Muscle of leg (tissue), 16 donors: ENCODE measurements at places on chromosomes 1 and 21. TPM values are rescaled to one million over a fixed set of nuclear protein-coding genes. Genes with fewer than 3 reads are reported as not detected.

- DNase-seq: no peak
Measured at GRCh38 chr1:97640677-97641076, 280.2 kb downstream of the DPYD start.

DNA sequence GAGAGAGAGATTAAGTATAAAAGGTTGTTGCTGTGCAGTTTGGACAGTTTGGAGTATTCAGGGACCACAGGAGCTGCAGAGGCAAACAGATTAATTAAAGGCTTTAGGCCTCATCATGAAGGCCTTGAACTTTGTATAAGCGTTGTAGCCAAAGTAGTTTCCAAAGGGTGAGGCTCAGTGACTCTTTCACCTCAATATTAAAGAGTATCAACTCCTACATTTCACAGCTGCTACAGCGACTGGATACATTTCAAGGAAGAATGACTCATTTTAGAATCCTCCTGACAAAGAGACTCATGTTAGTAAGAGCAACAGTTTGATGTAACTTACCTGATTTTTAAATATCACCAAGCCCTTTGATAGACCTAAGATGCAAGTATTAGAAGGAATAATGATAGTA, 355.5 kb downstream of the HLX start:
- DNase-seq: peak; percentile 84

- no peak for DNase-seq
Measured at GRCh38 chr21:46425571-46425970, 33.1 kb upstream of the DIP2A start.

DNA sequence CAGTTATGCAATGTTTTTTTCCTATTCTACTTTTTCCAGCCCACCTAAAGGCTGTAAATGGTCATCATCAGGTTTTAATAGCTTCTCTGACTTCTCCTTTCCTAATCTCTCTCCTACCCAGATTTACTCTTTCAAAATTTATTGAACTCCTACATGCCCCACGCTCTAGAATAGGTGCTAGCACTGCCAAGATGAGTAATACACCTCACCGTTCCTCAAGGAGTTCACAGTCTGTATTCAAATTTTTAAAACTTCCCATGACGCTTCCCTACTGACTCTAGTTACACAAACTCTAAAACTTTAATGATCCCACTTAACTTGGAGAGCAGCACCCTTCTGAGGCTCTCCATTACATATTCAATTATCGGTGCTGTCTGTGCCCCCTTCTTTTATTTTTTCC, 51.6 kb downstream of the ALG14 start:
- peak; percentile 79 for DNase-seq

FAM78B gene
- 1.2 TPM for total RNA-seq
